ENCODE measurements at places on chromosomes 12 and 14.

DNA sequence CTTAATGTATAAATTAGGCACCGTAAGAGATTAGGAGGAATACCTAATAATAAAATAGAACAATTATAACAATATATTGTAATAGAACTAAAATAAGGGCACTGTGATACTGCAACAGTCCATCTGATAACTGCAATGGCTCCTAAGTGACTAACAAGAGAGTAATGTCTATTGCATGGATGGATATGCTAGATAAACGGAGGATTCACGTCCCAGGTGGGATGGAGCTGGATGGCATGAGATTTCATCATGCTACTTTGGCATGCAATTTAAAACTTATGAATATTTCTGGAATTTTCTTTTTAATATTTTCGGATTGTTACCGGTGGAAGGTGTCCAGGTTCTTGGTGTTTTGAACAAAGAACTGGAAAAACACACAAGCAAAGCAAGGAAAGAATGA lies 2.2 kb upstream of the TMEM19 start:
- no peak for DNase-seq

DNA sequence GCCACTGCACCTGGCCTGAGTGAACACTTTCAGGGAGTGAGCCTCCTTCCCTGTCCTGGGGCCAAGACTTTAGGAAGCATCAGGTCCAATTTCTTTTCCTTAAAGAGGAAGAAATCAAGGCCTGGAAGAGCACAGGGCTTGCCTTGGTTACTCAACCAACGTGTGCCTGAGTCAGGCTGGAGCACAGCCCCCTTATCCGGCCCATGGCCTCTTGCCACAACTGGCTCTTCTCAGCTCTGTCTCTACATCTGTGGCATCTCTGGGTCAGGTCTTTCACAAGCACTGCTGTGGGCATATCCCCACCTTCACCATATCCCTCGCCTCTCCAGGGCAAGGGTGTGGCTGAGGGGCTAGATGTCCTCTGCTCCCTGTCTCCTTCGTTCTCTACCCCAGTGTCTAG lies 6.8 kb downstream of the MYH6 start:
- no peak for DNase-seq

DNA sequence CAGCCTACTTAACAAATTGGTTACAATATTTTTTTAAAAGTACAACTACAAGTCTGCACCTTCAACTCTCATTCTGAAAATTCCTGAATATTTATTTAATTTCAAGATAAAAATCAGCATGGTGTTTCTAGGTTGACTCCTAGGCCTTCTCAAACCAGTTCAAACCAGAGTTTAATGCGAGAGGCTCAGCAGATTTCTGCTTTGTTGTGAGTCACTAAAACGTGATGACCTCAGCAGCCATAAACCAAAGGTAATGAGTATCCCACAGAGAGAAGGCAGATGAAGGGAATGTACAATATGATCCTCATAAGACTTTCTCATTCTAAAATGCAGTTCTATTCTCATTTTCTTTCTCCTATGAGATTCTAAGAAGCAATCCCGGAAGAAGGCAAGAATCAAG lies 1.5 kb downstream of the PRDM4 start:
- DNase-seq = peak; percentile 75

- no peak for DNase-seq
These were observed 49.6 kb downstream of the BMAL2 start for GRCh38 chr12:27382171-27382795.

DNA sequence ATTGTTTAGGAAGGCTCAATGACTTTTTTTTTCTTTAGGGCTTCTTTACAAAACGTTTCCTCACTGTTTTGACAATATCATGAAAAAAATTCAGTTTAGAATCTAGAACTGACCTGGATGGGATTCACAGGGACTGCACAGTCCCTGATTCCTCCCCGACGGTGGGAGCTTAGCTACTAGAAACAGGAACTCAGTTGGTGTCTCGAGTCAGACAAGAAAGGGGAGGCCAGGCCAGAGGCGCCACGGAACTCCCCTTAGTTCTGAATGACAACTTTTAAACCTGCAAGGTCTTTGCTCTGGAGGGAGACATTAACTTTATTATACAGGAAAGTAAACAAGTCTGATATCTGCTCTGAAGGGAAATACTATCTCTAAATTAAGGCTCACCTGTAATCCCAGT lies 45.4 kb upstream of the SRP54 start:
- DNase-seq = no peak

DNA sequence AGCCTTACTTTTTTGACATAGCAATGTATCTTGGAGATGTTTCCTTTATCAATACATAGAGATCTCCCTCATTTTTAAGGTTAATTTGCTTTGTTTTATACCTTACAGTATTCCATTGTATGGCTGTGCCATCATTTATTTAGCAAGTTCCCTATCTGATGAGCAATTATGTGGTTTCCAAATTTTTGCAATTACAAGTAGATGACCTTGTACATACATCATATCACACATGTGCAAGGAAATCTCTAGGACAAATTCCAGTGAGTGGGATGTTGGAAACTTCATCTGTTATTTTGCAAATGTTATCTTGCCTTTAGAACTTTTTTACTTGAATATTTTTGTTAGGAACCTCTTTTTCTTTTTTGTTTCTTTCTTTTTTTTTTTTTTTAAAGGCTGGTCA lies 49.7 kb downstream of the DRAM1 start:
- DNase-seq = no peak

DNA sequence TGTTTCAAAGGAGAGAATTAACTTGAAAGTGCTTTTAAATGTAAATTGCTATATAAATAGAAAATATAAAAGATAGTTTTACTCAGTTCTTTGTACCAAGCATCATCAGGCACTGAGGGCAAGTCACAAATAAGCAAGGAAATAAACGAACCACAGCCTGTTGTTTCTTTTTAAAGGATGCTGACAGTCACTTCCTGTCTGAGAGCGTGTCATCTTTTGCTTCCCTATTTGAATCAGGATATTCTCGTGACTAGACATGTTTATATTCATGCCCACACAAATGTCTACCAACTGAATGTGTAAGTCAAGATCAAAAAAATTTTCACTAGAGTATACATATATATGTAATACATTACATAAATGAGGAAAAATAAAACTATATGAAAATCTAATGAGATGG lies 31.4 kb upstream of the SLC2A13 start:
- peak; percentile 25 for DNase-seq

- no peak for DNase-seq
These were observed 935 bp upstream of the ADSS1 start for GRCh38 chr14:104722938-104723650.

GRCh38 chr14:105383083-105383730 lies 15.1 kb upstream of the TEX22 start:
- DNase-seq = no peak

- DNase-seq = no peak
These were observed 162.9 kb downstream of the GLT1D1 start for GRCh38 chr12:129016159-129016558.
